LoVo (cell line): ENCODE measurements at places on chromosomes 2 and 18.

DNA sequence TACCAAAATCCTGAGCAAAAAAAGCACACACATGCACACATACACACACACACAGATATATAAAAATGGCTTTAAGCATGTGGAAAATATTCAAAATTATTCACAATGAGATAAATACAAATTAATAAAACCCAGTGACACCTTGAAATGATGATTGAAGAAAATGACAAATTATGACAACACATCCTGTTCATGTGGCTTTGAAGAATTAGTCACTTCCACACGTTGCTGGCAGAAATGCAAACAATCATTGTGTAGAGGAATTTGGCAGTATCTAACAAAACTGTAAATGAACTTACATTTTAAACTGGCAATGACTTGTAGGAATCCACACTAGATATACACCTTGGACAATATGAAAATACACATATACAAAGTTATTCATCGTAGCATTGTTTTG, 95.8 kb upstream of the RGPD4 start:
- DNase-seq: no peak

DNA sequence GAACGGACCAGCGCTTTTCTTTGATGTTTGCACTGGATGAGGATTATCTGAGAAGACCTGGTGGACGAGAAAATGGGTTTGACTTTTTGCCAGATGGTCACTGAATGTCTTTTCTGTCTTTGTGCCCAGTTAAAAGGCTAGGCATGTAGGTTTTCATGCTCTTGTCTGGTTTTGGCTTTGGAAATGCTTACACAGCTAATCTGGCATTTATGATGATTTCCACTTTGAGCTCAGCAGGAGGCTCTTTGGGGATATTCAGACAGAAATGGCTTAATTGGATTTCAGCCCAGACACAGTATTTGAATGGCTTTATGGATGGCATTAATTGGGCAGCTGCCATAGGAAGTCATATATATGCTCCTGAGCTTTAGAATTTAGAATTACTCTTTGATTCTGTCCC, 59.6 kb downstream of the NCK2 start:
- DNase-seq: no peak

- DNase-seq: no peak
Measured at GRCh38 chr2:42755191-42755880, 8.6 kb downstream of the OXER1 start.

- DNase-seq: no peak
Measured at GRCh38 chr2:201070948-201071478, 458 bp downstream of the HYCC2 start.

DNA sequence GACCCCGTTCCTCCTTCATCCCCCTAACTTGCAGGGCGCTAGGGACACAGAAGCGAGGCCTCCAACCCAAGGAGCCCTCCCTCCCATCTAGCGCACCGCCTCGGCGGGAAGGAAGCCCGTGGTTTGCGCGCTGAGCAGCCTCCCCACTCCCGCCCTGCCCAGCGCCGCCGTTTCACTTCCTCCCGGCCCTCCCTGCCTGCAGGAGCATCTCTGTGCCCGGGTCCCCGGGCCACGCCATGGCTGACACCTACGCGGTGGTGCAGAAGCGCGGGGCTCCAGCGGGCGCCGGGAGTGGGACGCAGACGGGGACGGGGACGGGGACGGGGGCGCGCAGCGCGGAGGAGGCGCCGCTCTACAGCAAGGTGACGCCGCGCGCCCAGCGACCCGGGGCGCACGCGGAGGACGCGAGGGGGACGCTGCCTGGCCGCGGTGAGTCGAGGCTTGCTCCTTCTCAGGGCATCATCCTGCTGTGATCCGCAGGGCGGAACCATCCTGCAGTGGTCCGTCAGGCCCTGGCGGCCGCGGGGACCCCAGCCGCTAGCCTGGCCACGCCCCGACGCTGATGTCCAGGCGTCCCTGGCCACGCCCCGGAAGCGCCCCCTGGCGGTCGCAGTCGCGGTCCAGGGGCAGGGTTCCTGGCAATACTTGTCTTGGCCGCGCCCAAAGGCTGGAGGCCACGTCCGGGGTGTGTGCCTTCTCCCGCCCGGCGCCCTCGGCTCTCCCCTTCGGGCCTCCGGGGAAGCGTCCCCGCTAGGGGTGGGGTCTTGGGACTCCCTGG, 16.4 kb downstream of the PTPN18 start:
- peak; percentile 85 for DNase-seq

- DNase-seq: no peak
Measured at GRCh38 chr2:26579025-26579722, 62.0 kb downstream of the CIB4 start.

DNA sequence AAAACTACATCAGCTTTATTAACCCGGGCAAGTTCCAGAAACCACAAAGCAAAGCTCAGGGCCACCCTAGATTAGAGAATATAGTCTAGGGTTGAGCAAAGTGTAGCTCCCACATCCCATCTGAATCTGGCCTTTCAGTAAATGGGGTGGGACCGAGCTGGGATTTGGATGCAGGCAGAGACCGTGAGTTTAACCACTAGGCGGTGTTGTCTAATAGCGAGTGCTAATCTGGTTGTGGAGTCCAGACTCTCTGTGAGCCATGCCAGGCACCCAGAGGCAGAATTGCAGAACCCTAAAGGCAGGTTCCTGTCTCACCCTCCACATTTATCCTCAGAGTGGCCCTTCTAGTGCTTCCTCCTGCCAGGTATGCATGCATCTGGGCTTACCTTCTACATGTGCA, 435.9 kb downstream of the TSN start:
- no peak for DNase-seq

GRCh38 chr2:12606472-12607000, 110.2 kb upstream of the TRIB2 start:
- no peak for DNase-seq

- no peak for DNase-seq
Measured at GRCh38 chr2:234990300-234990699, 38.5 kb downstream of the SH3BP4 start.
